Retina (tissue), 1 donor: ENCODE measurements at places on chromosomes 12 and 14.

DNA sequence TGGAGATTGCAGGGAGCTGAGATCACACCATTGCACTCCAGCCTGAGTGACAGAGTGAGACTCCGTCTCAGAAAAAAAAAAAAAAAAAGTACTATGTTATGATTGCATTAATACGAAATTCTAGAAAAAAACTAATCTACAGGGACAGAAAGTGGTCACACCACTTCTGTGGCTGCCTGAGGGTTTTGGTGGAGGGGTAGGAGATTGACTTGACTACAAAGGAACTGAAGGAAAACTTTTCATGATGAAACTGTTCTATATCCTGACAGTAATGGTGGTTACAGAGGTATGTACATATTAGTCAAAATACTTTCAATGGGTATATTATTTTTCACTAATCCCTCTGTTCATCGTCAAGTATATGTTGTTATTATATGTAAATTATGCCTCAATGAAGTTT is 42.1 kb downstream of the FOXN3 start:
- no peak for DNase-seq

DNA sequence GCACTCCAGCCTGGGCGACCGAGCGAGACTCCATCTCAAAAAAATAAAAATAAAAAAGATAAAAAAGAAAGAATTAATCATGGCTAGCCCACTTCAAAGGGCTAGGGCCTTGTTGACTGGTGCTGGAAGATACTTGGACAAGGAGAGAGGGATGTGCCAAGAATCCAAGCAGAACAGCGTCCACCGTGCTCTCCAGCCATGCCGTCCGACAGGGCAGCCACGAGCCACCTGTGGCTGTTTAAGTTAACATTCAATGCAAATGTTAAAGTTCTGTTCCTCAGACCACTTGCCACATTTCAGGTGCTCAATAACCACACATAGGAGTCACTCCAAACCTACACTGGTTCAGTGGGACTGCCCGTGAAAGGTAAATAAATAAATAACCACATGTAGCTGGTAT is 21.4 kb downstream of the SLC6A13 start:
- DNase-seq, result no peak

DNA sequence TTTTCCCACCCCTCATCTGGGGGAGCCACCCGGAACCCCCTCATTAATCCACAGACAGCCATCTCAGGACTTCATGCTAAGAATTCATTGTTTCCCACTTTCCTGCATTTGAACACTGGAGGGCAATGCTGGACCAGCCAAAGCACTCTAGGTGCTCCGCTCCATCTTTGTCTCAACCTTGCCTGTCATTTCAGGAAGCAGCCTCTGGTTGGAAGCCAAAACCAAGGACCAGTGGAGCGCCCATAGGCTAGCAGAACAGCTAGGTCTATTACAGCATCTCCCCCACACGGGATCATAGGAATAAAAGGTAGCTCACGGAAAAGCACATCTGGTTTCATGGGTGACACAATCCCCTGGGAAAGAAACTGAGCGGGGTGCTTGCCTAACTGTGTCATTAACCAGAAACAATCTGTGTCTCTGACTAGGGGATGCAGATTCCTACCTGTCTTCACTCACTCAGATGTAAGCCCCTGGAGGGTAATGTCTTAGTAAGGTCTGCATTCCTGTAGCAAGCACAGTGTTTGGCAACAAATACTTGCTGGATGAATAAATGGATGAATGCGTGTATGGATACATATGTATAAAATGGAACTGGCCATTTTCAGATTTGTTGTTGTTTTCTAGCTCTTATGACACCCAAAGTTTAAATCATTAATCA is 197.0 kb downstream of the DAD1 start:
- DNase-seq, result peak; percentile 59

GRCh38 chr14:45249856-45250575 is 3.0 kb downstream of the MIS18BP1 start:
- DNase-seq, result no peak

DNA sequence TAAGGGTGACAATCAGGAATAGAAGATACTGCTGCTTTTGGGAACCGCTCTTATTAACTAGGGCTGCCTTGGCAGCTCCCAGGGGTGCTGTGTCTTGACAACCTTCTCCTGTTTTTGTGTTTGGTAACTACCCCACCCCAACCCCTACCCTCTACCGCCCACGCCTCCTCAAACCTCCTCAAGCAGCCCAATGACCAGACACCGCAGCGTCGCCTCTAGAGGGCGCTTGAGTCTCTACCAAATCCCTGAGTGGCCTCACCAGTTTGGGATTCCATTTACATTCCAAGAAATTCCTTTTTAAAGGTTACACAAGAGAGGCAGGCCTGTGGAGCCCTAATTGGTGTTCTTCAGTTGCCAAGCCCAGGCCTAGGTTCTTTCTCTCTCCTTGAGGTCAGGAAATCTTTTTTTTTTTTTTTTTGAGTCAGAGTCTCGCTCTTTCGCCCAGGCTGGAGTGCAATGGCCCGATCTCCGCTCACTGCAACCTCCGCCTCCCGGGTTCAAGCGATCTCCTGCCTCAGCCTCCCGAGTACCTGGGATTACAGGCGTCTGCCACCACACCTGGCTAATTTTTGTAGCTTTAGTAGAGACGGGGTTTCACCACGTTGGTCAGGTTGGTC is 72.4 kb upstream of the USP44 start:
- DNase-seq, result peak; percentile 52

- DNase-seq, result no peak
Observed at GRCh38 chr12:32486158-32486557, 86.8 kb downstream of the FGD4 start.

GRCh38 chr14:101810897-101811621 is 49.5 kb downstream of the PPP2R5C start:
- no peak for DNase-seq

DNA sequence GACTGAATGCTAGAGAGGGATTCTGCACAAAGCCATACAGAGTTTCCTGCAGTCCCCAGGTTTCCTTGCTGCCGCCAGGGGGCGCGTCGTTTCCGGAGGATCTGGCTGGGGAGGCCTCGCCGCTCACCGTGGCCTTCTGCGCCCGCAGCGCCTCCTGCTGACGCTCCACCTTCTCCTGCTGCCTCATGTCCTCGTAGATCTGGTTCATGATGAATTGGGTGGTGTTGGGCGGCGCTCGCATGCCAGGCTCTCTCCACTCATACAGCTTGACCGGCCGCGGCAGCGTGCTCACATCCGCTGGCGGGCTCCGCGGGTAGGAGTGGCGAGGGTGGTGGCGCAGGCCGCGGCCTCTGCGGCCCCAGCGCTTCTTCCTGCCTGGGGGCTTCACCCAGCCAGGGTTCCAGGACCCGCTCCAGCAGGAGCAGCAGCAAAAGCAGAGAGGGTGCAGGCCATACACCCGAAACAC is 987 bp downstream of the CCER1 start:
- DNase-seq, result no peak
